ENCODE measurements at places on chromosomes 2 and 18.

- no peak for DNase-seq
Measured at GRCh38 chr2:118846953-118847761, at the start of gene EN1. Gene EN1, minus strand, starts transcription at chr2:118847648. Its CDS starts 481 bp downstream, at chr2:118847167.

GRCh38 chr2:221482666-221483455 lies 89.2 kb downstream of the EPHA4 start:
- no peak for DNase-seq

- DNase-seq = peak; percentile 70
Measured at GRCh38 chr2:239264838-239265651, 135.8 kb downstream of the HDAC4 start.

DNA sequence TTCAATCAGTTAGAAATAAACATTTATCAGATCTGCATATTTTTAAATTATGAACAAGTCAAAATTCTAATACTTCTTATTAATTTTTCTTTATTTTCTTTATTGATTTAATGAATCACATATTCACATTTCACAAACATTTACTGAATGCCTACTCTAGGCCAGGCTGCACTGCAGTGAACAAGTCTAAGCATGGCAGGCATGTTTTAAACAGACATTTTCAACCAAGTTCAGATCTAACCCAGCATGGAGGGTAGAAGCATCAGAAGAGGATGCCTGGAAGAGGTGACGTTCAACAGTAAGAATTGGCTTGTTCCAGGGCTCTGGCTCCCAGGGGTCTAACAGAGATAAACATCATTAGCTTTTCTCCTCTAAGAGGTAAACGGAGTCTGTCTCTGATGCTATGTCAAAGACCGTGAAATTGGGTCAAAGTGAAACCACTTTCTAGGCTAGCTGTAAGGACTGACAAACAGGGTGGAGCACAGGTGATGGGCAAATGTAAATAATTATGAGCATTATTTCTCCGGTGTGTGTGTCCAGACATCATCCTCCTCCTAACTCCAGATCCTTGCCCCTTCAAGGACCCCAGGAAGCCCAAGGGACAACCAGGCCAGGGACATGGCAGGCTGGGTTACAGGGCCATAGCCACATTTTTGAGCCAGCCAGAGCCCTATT lies 50.6 kb downstream of the UNC50 start:
- DNase-seq = no peak

GRCh38 chr18:49214058-49214457 lies 246.4 kb downstream of the DYM start:
- no peak for DNase-seq

DNA sequence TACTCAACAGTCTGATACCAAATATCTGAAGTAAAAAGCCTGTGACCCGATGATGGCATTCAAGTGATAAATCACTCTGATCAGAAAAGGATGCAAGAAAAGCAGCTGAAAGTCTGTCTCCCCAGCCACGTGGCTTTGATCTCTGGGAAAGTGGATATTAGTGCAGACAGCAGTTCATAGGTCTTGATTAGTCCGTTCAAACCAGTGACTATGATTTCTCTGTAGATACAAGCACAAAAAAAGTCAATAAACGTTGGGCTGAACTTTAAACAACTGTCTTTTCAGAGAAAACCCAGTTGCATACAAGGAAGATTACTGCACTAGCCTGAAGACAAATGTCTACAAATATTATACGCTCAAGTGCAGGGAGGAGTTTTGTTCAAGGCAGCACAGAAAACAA lies 107.7 kb upstream of the CDC42EP3 start:
- DNase-seq = no peak

GRCh38 chr2:196288006-196288538 lies 116.7 kb upstream of the STK17B start:
- DNase-seq = no peak

GRCh38 chr2:155715705-155716104 lies 616.8 kb downstream of the NR4A2 start:
- DNase-seq = no peak

DNA sequence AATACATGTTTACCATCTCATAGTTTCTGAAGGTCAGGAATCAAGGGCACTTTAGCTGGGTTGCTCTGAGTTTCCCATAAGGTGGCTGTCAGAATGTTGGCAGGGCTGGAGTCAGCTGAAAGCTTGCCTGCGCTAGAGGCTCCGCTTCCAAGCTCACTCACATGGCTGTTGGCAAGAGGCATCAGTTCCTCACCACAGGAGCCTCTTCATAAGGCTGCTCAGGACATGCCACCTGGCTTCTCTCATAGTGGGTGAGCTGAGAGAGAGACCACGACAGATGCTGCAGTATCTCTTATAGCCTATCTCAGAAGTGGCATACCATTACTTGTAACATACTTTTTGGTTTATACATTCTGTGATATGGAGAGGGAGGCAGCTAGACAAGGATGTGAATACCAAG lies 7.2 kb downstream of the HADHB start:
- no peak for DNase-seq

- DNase-seq = no peak
Measured at GRCh38 chr2:86301009-86301408, 36.4 kb downstream of the REEP1 start.

DNA sequence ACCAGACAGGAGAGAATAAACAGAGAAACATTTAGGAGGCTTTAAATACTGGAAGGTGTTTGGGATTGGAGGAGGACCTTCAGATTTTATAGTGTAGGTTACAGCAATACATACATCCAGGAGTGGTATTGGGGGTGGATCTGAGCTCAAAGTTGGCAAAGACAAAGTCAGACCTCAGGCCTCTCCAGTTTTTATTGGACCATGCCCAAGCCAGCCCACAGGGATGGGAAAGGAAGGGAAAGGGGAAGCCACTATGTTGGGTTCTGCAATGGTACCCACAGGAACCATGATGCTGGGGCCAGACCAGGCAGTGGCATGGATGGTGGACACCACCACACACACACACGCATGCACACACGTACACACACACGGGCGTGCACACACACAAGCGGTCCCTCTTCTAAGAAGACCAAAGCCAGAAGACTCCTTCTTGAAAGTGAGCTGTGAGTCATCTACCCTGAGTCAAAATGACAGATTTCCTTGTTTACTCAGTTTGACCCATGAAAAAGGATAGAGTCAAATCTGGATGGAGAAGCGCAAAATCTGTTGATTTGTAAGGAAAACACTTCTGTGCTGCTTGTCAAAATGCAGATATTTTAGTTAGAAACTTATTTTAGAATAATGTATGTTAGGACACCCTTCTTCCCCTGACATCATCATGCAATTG lies 87.9 kb downstream of the TRABD2A start:
- no peak for DNase-seq

DNA sequence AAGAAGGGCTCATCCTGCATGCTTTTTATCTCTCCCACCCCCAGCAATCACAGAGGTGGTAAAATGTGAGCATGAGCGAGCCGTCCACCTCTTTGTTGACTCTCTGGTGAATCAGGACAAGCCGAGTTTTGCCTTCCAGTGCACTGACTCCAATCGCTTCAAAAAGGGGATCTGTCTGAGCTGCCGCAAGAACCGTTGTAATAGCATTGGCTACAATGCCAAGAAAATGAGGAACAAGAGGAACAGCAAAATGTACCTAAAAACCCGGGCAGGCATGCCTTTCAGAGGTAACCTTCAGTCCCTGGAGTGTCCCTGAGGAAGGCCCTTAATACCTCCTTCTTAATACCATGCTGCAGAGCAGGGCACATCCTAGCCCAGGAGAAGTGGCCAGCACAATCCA lies 19.5 kb downstream of the LIPG start:
- no peak for DNase-seq

DNA sequence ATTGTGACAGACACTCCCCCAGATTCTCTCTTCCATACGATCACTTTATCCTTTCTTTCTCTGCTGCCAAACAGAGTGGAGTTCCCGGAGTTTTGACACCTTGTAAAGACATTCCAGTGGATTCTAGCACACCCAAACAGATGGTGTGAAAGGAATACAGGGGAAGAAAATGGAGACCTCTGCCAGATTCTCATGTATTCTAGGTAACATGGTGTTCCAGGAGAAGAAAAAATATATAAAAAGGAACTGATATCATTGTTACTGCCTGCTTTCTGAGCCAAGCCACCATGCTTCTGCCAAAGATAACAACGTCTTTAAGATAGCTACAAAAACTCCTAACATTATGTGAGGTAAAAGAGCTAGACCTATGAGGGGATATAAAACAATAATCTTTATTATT lies 136.5 kb downstream of the TXNL1 start:
- DNase-seq = no peak

GRCh38 chr18:49795612-49796552 lies 17.5 kb downstream of the ACAA2 start:
- DNase-seq = no peak

DNA sequence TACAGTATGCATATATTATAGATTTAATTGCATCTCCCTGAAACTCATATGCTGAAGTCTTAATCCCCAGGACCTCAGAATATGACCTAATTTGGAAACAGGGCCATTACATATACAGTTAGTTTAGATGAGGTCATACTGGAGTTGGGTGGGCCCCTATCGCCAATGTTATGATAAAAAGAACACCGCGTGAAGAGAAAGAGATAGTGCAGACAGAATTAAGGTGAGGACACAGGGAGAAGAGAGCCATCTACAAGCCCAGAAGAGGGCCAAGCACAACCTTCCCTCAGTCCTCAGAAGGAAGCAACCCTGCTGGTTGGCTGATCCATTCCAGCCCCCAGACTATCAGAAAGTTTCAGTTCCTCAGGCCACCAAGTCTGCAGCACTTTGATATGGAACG lies 311.9 kb upstream of the RAB6C start:
- no peak for DNase-seq

GRCh38 chr2:39779927-39780326 lies 869 bp upstream of the THUMPD2 start:
- DNase-seq = no peak

DNA sequence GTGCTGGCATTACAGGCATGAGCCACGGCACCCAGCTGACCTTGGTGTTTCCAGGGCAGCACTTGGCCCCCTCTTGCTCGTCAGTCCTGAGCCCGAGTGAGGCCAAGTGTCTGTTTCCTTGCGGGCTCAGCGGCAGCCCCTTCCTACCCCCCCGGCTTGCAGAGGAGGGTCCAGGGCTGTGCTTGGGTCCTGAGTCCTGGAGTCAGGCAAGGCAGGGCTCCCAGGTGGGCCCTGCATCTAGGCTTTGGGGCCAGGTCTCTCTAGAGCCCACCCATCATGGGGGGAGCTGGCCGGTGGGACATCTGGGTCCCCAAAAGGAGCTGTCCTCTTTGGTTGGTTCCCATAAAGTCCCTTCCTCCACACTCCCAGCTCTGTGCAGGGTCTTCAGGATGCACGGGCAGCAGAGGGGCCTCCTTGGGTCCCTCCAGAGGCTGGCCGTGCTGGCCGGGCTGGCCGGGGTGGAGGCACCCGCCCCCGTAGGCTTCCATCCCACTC lies 63.7 kb upstream of the HPCAL1 start:
- DNase-seq = no peak

GRCh38 chr2:9552219-9553178 lies 3.1 kb downstream of the ADAM17 start:
- no peak for DNase-seq

GRCh38 chr18:3771121-3771971 lies 321.4 kb downstream of the TGIF1 start:
- peak; percentile 83 for DNase-seq

DNA sequence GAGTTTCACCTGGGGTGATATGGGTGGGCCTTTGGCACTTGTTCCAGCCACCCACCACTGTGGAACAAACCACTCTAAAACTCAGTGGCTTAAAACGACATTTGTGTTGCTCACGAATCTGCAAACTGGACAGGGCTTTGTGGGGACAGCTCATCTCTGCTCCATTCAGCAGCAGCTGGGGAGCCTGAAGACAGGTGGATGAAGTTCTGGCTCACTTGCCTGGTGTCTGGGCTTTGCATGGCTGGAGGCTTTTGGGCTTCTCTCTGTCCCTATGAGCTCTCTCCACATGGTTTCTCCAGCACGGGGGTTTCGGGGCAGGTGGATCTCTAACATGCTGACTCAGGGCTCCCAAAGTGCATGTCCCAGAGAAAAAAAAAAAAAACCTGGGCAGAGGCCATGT lies 93.0 kb upstream of the GLI2 start:
- no peak for DNase-seq

DNA sequence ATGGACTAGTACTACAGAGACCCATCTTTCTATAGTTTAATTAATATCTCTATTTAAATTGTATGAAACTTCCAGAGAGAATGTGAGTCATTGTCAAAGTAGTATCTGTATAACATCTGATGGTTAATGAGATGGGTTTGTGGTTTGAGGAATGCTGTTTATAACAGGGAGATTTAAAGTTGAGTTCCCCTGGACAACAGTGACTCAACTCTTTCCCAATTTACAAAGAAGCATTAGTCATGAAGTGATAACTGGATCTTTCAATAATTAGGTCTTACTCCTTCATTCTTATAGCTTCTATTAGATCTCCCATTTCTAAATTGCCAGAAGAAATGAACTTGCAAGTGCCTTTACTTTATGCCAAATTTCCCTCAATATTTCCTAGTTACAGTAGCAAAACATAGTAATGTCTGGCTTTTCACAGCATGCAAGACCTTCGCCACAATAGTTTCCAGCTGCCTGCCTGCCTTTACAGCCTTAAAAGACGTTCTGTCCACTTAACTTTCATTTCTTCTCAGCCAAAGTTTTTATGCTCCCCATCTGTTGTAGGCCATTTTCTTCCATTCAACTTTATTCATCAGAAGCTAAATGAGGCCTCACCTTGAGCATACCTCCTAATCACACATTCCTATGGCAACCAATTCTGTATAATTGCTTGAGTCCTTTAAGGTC lies 47.7 kb upstream of the WDR75 start:
- no peak for DNase-seq

DNA sequence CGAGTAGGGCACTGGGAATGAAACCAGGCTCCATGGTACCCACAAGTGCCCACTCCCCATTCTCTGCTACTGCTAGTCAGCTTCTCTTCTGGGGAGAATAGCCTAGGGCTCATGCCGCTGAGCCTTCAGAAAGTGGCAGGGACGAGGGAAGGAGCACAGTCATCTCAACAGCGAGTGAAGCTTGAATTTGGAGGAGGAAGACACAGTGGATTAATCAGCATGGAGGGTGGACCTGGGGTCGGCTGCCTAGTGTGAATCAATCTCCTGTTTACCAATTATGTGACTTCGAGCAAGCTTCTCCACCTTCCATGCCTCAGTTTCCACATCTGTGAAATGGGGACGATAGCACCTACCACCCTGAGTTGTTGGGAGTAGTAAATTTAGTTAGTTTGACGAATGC lies 157.0 kb downstream of the SEPTIN10 start:
- no peak for DNase-seq

DNA sequence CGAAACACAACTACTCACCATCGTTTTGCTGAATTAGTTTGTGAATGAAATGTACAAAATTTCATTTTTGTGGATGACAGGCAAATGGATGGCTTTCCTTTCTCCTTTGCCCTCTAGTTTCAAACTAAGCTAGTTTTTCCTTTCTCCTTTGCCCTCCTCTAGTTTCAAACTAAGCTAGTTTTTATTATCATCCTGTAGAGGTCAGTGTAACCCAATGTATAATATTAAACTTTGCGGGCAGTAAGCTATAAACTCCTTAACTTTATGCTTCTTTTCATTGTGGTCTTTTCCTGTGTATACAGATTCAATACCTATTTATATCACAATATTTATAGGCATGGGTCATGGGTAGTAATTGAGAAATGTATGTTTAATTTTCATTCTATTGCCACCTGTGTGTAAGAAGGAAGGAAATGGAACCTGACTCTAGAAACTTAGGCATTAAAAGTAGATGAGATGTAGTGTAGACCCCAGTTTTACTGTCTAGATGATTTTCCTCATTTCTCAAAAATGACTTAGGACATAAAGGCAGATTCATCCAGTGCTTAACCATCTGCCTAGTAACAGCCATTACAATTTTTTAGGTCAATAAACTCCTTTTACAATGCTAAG lies 58.1 kb downstream of the MAP3K19 start:
- no peak for DNase-seq

GRCh38 chr2:182006595-182007341 lies 21.1 kb downstream of the PPP1R1C start:
- DNase-seq = no peak

- no peak for DNase-seq
Measured at GRCh38 chr18:32420084-32420750, 50.5 kb downstream of the GAREM1 start.
